ENCODE measurements at places on chromosomes 1 and 21.

- peak; percentile 46 for DNase-seq
Observed at GRCh38 chr1:200971955-200972711, 51.4 kb downstream of the KIF21B start.

- no peak for DNase-seq
Observed at GRCh38 chr1:246195296-246195695, 311.8 kb downstream of the SMYD3 start.

DNA sequence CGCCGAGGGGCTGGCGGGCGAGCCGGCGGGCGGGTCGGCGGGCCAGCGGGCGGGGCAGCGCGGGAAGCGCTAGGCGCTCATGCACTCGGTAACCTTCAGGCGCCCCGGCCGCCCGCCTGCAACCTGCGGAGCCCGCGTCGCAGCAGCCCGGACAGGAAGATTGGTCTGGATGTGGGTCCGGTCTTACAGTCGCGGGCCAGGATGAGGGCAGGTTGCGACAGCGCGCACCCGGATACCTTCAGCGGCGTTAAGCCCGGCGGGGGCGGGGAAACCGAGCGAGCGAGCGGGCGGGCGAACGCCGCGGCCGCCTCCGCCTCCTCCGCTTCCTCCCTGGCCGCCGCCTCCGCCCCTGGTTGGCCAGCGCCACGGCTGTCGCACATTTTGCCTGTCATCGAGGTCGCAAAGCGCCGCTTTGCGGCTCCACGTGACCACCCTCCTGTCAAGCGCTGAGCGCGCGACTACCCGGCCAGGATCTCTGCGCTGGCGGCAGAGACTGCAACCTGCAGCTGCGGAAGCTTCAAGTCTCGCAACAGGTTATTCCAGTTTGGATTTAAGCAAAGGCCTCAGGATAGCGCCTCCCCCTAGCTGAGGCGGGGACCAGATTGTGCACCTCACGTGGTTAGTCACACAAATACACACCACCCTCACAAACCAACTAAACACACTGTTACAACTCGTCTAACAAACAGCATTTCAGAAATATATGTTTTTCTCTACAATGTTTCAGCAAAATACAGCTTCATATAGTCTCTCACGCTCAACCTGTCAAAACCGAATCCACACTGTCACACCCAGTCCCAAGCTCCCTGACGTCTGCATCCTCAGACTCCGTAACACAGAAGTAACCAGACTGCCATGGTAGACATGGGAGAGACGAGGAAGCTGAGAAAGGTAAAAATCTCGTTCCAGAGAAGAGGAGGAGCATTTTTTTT is at the start of gene FAF1:
TSS of gene FAF1 (minus strand) at position 355 of the 932 bp plus-strand sequence. CDS start 456 bp downstream, outside the sequence.
- DNase-seq, result peak; percentile 93

DNA sequence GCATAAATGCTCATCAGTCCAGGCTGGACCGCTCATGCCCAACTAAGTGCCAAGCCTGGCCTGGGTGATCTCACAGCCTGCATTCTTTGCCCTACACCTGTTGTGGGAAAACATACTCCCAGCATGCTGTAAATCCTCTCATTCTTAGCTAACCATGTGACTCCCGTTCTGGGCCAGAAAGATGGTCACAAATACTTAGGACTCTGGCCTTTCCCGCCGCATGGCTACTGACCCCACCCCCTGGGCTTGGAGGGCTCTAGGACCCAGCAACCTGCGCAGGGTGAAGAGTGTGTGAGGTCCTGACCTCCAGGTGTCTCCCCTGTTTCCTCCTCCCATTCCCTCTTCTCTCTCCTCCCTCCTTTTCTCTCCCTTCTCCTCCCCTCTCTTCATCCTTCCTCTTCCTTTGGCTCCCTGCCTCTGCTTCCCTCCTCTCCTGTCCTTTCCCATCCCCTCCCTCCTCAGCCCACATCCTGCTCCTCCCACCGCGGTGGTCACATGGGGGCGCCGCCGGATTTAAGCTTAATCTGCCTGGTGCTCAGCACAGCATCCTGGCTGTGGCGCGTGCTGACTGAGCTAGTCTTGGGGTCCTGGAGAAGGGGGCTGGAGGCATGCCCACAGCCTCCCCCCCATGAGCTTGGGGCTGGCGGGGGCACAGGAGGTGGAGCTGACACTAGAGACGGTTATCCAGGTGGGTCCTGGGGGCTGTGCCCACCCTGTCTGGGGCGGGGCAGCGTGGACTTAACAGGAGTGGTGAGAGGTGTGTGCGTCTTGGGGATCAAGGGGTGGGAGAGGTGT is at the start of gene CROCC:
TSS of gene CROCC (plus strand) at position 541 of the 795 bp plus-strand sequence. CDS start at position 629, 88 bp downstream.
- no peak for DNase-seq

DNA sequence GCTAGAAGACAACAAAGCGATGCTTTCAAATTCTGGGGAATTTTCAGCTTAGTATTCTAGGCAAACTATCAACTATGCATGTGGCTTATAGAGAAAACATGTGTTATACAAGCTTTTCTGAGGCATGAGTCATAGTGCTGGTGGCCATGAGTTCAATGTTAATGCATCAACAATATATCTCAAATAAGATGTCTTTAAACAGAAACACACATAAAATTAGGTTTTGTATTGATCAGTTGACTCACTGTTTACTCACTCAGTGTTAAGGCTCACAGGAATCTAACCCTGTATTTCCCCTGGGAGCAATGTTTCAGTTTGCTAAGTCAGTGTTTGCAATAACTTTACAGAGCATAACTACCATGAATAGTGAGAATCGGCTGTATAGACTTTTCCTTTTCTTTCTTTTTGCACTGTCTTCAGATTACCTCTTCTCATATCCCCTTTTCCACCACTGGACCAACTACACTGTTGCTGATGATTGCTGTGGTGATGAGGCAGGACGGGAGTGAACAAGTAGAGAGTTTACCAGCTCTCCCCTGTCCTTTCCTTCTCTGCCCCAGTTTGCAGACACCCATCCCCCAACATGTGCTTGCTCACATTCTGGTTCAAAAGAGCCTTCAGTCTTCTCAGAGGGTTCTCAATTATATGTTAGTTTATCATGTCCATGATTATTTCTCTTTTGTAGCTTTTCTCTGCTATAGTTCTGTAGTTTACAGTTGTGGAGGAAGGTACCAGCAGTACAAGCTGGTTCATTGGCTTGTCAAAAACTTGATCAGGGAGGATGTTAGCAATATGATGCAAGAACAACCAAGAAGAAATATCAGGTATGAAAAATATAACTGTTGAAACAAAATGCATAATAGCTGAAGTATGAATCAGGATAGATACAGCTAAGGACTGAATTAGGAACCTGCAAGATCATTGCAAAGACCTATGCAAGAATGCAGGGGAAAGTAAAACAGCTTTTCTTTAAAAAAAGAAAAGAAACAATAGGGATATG is 23.9 kb downstream of the CD2 start:
- no peak for DNase-seq

DNA sequence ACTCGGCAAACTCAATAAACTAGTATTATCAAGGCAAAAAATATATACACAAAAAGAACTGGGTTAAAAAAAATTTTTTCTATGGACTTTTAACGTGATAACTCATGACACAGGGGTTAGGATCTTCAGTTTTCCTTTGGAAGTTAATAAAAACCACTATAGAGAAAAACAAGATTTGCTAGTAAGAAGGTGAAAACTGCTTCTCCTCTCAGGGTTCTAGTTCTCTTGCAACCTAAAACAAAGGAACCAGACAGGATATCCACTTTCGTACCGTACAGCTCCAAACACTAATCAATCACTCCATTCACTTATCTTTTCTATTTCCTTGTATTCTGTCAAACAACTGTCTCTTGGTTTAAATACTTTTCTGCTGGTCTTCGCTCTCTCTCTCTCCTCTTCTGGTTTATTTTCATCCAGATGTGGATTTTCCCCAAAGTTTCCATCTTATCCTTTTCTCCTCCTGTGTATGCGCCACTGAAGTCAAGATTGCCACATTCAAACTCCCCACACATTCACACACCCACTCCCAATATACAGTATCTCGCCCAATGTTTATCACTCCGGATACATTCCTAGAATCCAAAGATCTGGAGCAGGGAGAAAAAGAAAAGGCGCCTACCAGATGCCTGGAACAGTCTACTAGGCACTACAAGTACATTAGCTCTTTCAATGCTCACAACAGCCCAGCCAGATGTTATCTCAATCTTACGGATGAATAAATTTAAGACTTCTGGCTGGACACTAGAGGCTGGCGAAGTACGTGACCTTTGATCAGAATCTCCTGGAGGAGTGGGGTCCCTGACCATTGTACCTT is 775 bp upstream of the PRPF38B start:
- DNase-seq, result no peak

- no peak for DNase-seq
Observed at GRCh38 chr1:244431166-244431565, 20.5 kb downstream of the ADSS2 start.

DNA sequence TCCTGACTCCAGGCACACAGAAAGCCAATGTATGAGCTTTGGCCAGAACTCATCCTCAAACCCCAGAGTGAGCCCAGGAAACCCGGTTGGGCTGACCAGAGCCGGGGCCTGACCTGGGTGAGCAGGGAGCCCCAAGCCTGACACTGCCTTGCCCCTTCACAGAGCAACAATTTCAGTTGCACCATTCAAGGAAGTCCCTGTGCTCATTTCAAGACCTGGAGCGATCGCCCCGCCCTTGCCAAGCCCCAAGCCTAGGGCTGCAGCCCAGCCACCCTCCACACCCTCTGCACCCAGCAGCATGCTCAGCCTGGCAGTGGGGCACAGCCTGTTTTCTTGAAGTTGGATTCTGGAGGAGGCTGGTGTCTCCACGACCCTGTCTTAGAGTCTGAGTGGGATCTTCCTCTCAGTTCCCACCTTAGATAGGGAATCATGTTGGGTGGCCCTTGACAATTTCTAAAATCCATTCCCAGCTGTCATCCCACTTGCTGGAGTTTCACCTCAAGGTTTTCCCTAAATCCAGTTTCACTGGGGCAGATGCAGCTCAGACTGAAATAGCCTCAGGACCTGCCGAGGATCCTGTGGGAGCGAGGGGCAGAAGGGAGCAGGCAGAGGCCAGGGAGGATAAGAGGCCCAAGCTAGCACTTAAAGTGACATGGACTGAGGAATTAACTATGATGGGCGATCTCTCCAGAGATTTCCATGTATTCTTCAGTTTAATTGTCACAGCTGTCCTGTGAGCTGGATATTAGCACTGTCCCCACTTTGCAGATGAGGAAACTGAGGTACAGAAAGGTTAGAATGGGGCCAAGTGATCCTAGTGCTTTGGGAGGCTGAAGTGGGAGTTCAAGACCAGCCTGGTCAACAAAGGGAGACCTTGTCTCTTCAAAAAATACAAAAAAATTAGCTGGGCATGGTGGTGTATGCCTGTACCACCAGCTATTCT is 2.5 kb downstream of the NBL1 start:
- DNase-seq, result no peak

DNA sequence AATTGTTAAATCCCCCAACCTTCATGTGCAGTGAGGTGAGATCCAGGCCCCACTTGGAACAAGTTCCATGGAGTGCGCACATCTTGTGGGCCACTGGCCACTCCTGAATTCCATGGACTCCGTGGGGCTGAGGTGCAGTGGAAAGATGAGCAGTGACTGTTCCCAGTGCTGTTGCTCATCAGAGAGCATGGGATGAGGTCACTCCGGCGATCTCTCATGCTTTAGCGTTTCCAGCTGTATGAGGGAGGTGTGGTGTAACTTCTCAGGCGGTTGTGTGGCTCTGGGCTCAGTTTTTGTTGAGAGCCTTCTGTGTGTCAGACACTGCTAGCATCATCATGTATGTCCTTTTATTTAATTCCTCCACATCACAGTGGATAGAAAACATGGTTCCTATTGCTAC is 96.2 kb downstream of the GALNT2 start:
- DNase-seq, result no peak

- no peak for DNase-seq
Observed at GRCh38 chr1:202270871-202271326, 70.8 kb downstream of the UBE2T start.

GRCh38 chr1:211469938-211470529 is 21.9 kb downstream of the RD3 start:
- no peak for DNase-seq

GRCh38 chr1:119870917-119871596 is 25.3 kb downstream of the ADAM30 start:
- peak; percentile 45 for DNase-seq

- DNase-seq, result no peak
Observed at GRCh38 chr1:202153284-202153683, 7.1 kb downstream of the PTPN7 start.

GRCh38 chr1:234111458-234112142 is 207.1 kb downstream of the SLC35F3 start:
- DNase-seq, result no peak

GRCh38 chr21:46518983-46519583 is 60.4 kb downstream of the DIP2A start:
- DNase-seq, result no peak

- no peak for DNase-seq
Observed at GRCh38 chr21:37974081-37974480, 57.8 kb upstream of the KCNJ6 start.

- no peak for DNase-seq
Observed at GRCh38 chr1:8374812-8375211, 56.9 kb downstream of the SLC45A1 start.

GRCh38 chr1:19313961-19314882 is 2.1 kb downstream of the SLC66A1 start:
- DNase-seq, result no peak

- no peak for DNase-seq
Observed at GRCh38 chr1:233606813-233607212, 7.1 kb upstream of the KCNK1 start.

GRCh38 chr1:106964495-106964894 is 92.0 kb upstream of the PRMT6 start:
- no peak for DNase-seq

DNA sequence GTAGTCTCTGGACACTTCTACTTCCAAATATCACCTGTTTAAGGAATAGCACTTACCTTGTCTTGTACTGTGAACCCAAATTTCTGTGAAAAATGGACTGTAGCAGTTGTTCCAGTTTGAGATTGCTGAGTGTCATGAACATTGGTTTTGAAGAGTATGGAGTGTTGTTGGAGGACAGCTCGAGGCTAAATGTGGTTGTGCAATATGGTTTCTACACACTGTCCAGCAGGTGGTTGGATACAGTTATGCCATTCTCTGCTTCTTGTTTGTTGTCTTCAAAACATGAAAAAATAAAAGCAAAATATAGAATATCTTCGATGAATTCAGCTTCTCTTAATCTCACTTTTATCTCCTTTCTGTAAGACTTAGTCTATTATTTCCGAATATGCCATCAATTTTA is 67.1 kb downstream of the DDR2 start:
- DNase-seq, result no peak

GRCh38 chr1:31413405-31414001 is 490 bp downstream of the SERINC2 start:
- DNase-seq, result no peak

DNA sequence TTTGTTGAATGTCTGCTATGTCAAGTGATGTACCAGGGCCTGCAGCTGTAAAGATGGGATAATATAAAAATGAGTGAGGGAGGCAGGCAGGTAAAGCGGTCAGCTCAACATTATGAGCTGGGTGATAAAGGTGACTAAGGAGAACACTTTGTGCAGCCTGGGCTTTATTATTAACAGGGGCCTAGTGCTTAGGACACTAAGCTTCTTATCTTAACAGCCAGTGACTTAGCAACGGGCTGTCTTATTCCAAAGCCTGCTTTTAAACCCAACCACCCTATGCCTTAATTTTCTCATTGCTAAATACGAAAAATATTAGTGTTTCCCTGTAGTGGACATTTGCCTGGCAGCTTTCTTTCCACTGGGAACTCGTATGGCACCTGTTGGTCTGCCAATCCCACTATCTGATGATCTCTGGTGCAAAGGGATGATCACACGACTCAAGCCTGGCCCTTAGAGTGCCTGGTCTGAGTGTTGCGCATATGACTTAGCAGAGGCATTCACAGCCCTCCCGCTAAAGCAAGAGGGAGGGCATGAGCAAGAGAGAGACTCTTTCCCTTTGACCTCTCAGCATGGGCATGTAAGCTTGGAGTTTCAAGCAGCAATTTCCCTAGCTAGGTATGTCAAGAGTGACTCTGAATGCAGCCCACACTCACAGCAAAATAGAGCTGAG is 98.6 kb upstream of the PAPPA2 start:
- no peak for DNase-seq

- DNase-seq, result no peak
Observed at GRCh38 chr1:82073071-82073470, 272.3 kb downstream of the ADGRL2 start.

Measured in stimulated activated CD8-positive, alpha-beta memory T cell treated with anti-CD3 and anti-CD28 coated beads, Interleukin-7, amount 100 ng/mL, for 1 hour (primary cell).